ENCODE measurements at places on chromosomes 2 and 18.
A peak's percentile ranks its signal among the peaks of the same experiment; 100 is the strongest.

- H3K4me3 ChIP-seq, result no peak overlapping the region
- no peaks in the 10 kb centered on the region for H3K27me3 ChIP-seq
These were observed 34.9 kb downstream of the CDC42EP3 start for GRCh38 chr2:37636381-37637066.

DNA sequence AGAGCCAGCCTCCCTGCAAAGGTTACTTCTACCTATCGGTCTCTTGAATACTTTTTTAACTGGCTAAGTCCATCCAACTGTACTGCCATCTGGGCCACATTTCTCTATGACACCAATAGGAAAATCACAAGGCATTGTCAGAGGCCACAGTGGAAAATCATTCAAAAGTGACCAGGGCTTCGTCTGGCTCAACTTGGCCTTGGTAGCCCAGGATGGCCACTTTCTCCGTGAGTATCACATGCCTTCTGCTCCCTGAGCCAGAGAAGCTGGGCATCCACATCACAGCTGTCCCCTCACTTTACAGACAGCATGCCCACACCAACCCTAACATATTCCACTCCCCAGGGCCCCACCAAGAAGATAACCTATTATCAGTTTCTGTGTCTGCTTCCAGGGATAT, 5.8 kb downstream of the CIB4 start:
- no peak for DNase-seq

DNA sequence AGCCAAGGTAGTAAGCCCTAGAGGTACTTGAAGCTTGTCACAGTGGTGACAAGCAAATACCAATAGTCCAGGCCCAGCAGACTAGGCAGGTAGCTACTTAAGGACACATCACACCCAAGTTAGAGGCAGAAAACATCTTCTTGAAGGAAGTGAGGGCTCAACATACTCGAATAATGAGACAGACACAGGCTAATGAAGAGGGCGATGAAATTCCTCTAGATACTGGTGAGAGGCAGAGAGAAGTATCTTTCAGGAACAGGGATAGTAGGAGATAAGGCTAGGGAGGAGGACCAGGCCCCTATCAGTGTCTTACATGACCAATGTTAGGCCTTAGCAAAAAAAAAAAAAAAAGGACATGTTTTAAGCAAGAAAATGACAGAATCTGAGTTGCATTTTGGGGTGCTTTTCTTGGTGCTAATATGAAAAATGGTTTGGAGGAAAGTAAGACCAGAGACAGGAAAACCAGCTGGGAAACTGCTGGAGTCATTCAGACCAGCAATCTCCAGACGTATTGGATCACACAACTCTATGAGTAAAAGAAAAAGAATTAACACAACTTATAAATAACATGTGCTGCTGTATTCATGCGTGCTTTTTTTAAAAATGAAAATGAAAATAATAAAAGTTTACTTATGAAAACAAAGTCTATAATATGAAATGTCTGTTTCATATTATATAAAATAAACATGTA, 37.7 kb downstream of the COBLL1 start:
- no peaks in the 10 kb centered on the region for H3K4me1 ChIP-seq
- H3K36me3 ChIP-seq, result no peaks in the 10 kb centered on the region
- H3K27me3 ChIP-seq, result no peaks in the 10 kb centered on the region

GRCh38 chr2:50315336-50315735, 716.6 kb downstream of the NRXN1 start:
- no peaks in the 10 kb centered on the region for H3K4me1 ChIP-seq
- H3K27ac ChIP-seq, result no peak overlapping the region
- no peaks in the 10 kb centered on the region for H3K36me3 ChIP-seq

DNA sequence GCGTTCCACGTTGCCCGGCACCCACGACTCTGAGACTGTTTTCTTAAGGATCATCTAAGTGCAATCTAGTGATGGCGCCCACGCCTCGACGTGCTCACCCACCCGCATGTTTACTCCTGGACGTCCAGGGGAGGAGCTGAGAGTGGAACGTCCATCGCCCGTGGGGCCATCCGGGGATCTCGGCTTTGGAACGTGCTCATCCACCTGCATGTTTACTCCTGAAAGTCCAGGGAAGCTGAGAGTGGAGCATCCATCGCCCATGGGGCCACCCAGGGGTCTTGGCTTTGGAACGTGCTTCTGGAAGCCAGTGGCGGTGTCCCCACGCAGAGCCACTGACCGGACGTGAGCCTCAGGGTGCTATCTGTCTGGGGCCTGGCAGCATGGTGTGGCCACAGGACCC, 45.6 kb upstream of the SALL3 start:
- no peaks in the 10 kb centered on the region for H3K27me3 ChIP-seq
- H3K36me3 ChIP-seq, result no peaks in the 10 kb centered on the region
- no peak overlapping the region for H3K27ac ChIP-seq
- DNase-seq, result no peak
- no peak overlapping the region for H3K4me3 ChIP-seq

DNA sequence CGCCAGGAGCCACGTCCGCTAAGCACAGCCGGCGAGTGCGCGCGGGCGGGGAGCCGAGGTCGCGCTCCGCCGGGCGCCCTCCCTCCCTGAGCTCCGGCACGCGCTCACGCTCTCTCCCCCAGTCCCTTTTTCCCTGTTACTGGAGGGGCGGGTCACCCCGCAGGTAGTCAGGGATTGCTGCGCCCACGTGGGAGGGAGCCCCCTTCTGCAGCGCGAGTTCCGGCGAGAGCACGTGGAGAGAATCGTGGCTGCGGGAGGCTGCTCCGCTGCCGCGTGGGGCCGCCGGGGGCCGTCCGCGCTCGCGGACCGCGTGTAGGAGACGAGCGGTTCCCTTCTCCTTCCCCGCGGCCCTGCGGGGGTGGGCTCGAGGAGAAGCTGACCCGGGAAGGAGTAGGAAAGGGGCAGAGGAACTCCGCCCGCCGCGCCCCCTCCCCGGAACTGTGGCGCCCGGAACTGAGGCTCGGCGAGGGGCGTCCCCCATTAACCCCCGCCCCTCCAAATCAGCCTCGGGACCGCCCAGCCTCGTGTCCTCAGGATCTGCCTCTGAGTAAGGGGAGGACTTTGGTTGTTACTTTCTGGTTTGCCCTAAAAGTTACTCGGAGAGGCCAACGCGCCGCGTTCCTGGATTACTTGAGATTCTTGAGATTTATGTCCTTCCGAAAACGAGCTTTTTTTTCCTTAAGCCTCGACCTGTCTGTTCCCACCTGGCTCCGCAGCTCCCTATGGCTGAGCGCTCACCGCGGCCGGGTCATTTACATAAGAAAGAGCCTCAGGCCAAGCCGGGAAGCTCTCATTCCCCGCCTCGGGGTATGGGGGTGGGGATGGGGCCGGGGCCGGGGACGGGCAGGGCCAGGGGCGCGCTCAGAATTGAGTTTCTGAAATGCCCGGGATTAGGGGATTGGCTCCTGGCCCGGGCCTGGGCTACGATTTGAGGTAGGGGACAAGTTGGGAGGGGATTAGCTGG, 1.1 kb downstream of the HK2 start:
- peaks cover 65% of the 10 kb centered on the region for H3K4me1 ChIP-seq
- H3K27me3 ChIP-seq, result peaks cover 4% of the 10 kb centered on the region
- peak overlapping the region; percentile 93 for H3K27ac ChIP-seq
- peak; percentile 77 for DNase-seq
- peak overlapping the region; percentile 94 for H3K4me3 ChIP-seq

GRCh38 chr2:90209806-90210205, 1518.3 kb downstream of the RPIA start:
- H3K27me3 ChIP-seq, result no peaks in the 10 kb centered on the region
- H3K36me3 ChIP-seq, result no peaks in the 10 kb centered on the region
- no peak for DNase-seq
- no peak overlapping the region for H3K27ac ChIP-seq

GRCh38 chr2:154637456-154637855, 61.0 kb upstream of the KCNJ3 start:
- no peaks in the 10 kb centered on the region for H3K27me3 ChIP-seq
- H3K36me3 ChIP-seq, result no peaks in the 10 kb centered on the region
- H3K4me1 ChIP-seq, result no peaks in the 10 kb centered on the region
- H3K27ac ChIP-seq, result no peak overlapping the region
- no peak overlapping the region for H3K4me3 ChIP-seq
